Nephron progenitor cell (in vitro differentiated cells): ENCODE measurements at places on chromosomes 6 and 20.

GRCh38 chr6:64520050-64520449 lies 884.4 kb downstream of the PHF3 start:
- no peak overlapping the region for H3K27ac ChIP-seq
- DNase-seq: no peak
- no peaks in the 10 kb centered on the region for H3K36me3 ChIP-seq
- no peaks in the 10 kb centered on the region for H3K4me1 ChIP-seq

- H3K27ac ChIP-seq: no peak overlapping the region
- no peaks in the 10 kb centered on the region for H3K4me1 ChIP-seq
- H3K27me3 ChIP-seq: peaks cover 9% of the 10 kb centered on the region
- no peak overlapping the region for H3K4me3 ChIP-seq
- H3K36me3 ChIP-seq: no peaks in the 10 kb centered on the region
Observed at GRCh38 chr6:40672087-40672486, 84.9 kb upstream of the LRFN2 start.

DNA sequence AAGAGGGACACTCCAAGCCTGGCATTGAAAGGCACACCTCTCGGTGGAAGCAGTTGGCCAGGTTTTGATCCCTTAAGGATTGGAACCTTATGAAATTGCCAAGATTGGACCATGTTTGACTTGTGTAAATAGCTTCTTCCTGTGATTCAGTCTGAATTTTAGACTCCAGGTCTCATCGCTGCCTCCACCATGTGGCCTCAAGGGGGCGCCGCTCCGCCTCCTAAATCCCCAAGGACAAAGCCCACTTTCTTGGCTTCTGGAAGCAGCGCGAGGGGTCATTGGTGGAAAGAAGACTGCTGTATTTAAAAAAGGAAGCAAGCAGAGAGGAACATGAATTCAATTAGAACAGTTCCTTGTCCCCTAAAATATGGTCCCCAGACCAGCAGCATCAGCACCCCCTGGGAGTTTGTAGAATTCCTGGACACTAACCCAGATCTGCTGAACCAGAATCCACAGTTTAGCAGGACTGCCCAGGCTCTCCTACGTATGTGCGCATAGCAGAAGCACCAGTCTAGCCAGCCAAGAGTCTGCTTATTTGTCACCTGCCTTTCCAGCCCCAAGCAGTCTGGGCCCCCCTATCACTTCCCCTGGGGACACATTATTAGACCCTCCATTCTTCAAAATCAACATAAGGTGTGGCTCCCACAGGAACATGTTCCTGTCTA lies 108.5 kb downstream of the LY86 start:
- peaks cover 64% of the 10 kb centered on the region for H3K4me1 ChIP-seq
- H3K27me3 ChIP-seq: peaks cover 3% of the 10 kb centered on the region
- peaks cover 6% of the 10 kb centered on the region for H3K36me3 ChIP-seq
- H3K4me3 ChIP-seq: no peak overlapping the region
- no peak overlapping the region for H3K27ac ChIP-seq

DNA sequence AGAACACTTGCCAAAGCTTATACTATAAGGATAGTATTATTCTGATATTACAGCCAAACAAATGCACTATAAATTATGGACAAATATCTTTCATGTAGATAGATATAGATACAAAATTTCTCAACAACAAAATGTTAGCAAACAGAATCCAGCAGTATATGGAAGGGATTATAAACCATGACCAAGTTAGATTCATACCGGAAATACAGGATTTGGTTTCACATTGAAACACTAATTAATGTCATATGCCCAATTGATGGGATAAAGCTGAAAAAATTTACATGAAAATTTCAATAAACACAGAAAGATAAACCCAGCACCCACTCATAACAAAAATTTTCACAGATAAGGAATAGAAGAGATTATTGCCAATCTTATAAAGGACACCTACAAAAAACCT lies 770.3 kb upstream of the SLC35B3 start:
- H3K27me3 ChIP-seq: no peaks in the 10 kb centered on the region
- no peak overlapping the region for H3K4me3 ChIP-seq
- no peak overlapping the region for H3K27ac ChIP-seq
- DNase-seq: no peak

DNA sequence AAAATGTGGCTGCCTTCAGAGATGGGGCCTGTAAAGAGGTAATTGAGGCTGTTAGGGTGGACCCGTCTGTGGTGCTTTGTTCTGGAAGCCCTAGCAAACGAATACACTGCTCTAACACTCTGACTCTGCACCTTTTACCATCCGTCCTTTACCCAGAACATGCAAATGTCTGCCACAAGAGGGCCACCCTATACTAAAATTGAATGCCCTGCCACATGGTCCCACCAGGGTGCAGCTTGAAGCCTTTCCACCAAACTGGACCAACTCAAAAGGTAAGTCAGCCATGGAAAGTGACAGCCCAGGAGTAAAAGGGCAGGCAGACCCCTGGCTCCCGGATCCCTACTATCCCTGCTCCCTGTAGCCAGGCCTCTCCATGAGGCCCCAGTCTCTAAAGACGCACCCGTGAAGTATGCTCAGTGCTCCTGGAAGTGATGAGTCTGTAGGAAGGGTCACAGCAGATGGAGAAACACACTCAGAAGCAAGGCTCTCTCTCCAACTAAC lies 5.8 kb upstream of the BFSP1 start:
- peaks cover 5% of the 10 kb centered on the region for H3K27me3 ChIP-seq
- no peaks in the 10 kb centered on the region for H3K36me3 ChIP-seq
- no peak overlapping the region for H3K4me3 ChIP-seq

DNA sequence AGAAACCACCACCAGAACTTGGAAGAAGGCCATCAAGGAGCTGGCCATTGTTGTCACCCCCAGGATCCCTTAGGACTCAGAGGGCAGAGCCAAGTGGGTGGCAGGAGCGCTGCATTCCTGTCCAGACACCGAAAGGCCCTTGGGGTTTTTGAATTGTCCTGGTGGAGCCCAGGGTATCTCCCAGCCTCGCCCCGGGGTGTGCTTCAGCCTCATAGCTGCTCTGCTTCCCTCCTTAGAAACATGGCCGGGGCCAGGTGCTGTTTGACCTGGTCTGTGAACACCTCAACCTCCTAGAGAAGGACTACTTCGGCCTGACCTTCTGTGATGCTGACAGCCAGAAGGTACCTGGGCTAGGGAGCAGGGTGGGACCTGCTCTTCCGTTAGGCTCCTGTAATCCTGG lies 23.2 kb downstream of the EPB41L1 start:
- DNase-seq: no peak
- no peak overlapping the region for H3K27ac ChIP-seq
- no peaks in the 10 kb centered on the region for H3K27me3 ChIP-seq

GRCh38 chr6:149934249-149935156 lies 7.3 kb upstream of the ULBP2 start:
- DNase-seq: peak; percentile 74

- peaks cover 35% of the 10 kb centered on the region for H3K27me3 ChIP-seq
- H3K4me1 ChIP-seq: peaks cover 33% of the 10 kb centered on the region
- H3K4me3 ChIP-seq: peak overlapping the region; percentile 81
- no peak overlapping the region for H3K27ac ChIP-seq
- no peaks in the 10 kb centered on the region for H3K36me3 ChIP-seq
Observed at GRCh38 chr6:157982102-157982562, 469 bp downstream of the SYNJ2 start.

DNA sequence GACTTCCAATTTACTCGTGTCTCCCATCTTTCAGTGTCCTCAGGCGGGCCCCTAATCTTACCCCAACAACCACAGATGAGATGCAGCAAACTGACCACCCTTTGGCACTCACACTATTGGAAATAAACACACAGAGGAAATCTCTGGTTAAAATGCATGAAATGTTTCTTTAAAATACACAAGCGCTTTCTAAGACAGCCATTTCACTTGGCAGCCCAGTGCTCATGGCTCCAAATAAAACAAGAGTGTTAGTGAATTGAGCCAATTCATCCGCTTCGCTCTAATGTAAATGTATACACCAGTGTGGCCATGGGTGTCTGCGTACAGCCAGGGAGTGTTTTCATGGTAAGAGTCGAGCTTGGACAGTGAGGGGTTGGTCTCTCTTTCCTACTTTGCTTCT lies 282.9 kb downstream of the CLIC5 start:
- DNase-seq: no peak
- no peaks in the 10 kb centered on the region for H3K4me1 ChIP-seq
- no peak overlapping the region for H3K4me3 ChIP-seq
- no peaks in the 10 kb centered on the region for H3K36me3 ChIP-seq
- peaks cover 19% of the 10 kb centered on the region for H3K27me3 ChIP-seq

- no peak overlapping the region for H3K27ac ChIP-seq
- H3K36me3 ChIP-seq: peaks cover 85% of the 10 kb centered on the region
- H3K4me3 ChIP-seq: no peak overlapping the region
Observed at GRCh38 chr20:19966840-19967239, 50.3 kb upstream of the NAA20 start.

- peaks cover 5% of the 10 kb centered on the region for H3K27me3 ChIP-seq
- no peak overlapping the region for H3K27ac ChIP-seq
- DNase-seq: no peak
- H3K4me1 ChIP-seq: no peaks in the 10 kb centered on the region
Observed at GRCh38 chr20:37414224-37415035, 68.5 kb downstream of the SRC start.

DNA sequence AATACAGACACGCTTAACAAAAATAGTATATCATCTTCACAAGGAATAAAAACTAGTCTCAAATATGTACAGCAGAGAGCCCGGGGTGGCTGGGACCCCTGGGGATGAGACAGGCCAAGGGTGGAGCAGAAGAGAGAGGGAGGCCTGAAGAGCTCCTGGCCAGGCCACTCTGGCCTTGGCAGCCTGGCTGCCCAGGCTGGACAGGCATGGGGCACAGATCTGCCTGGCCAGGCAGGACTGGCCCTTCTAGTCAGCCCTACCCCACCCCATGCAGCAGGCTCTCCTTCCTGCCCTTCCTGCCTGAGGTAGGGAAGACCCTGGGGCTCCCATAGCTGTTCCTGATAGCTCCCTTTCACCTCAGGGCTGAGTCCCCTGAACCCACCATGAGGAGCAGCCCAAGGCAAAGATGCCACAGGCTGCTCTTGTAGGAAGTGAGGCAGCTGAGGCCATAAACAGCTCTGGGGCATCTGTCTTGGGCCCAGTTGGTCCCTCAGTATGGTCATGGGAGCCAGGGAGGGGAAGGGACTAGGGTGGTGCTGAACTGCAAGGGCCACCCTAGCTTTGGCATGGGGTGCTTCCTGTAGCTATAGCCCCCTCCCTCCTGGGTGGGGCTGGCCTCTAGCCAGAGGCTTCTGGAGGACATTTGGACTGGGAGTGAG lies 27.1 kb downstream of the COX4I2 start:
- peak overlapping the region; percentile 29 for H3K27ac ChIP-seq
- DNase-seq: no peak
- peaks cover 12% of the 10 kb centered on the region for H3K36me3 ChIP-seq
- H3K27me3 ChIP-seq: no peaks in the 10 kb centered on the region
- peaks cover 71% of the 10 kb centered on the region for H3K4me1 ChIP-seq
- no peak overlapping the region for H3K4me3 ChIP-seq

DNA sequence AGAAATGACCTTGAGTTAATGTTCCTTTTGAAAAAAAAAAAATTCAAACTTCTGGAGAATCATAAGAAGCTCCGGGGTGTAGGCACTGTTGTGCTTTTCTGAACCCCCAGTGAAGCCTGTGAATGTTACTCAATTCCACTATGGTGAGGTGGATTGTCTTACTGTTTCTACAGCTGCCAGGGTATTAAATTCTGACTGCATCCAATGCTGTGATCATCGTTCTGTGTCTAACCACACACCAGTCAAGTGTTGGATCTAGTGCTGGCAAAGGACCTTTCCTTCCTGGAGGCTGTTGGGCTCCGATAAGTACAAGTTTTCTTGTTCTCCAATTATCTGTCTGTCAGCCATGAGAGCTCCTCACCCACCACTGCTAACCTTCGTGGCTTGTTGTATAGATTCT lies 162.0 kb upstream of the EPHA7 start:
- no peaks in the 10 kb centered on the region for H3K36me3 ChIP-seq
- H3K27me3 ChIP-seq: no peaks in the 10 kb centered on the region
- peak overlapping the region; percentile 93 for H3K27ac ChIP-seq
- peak; percentile 2 for DNase-seq
- H3K4me3 ChIP-seq: no peak overlapping the region
- peaks cover 23% of the 10 kb centered on the region for H3K4me1 ChIP-seq

DNA sequence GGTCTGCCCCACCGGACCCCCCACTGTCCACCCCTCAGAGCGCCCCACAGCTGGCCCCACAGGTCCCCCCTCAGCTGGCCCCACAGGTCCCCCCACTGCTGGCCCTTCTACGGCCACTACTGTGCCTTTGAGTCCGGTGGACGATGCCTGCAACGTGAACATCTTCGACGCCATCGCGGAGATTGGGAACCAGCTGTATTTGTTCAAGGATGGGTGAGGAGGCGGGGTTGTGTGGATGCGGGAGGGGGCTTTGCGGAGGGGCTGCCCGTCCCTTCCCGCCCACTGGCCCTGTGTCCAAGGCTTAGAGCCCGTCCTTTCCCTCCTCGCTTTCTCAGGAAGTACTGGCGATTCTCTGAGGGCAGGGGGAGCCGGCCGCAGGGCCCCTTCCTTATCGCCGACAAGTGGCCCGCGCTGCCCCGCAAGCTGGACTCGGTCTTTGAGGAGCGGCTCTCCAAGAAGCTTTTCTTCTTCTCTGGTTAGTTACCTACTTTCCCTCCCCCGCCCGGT lies 4.7 kb downstream of the MMP9 start:
- H3K36me3 ChIP-seq: peaks cover 6% of the 10 kb centered on the region
- peak overlapping the region; percentile 64 for H3K4me3 ChIP-seq
- H3K4me1 ChIP-seq: peaks cover 33% of the 10 kb centered on the region
- H3K27me3 ChIP-seq: peaks cover 73% of the 10 kb centered on the region
- H3K27ac ChIP-seq: no peak overlapping the region
- DNase-seq: peak; percentile 22

GRCh38 chr20:16701296-16701695 lies 28.5 kb upstream of the SNRPB2 start:
- H3K4me3 ChIP-seq: no peak overlapping the region
- peaks cover 5% of the 10 kb centered on the region for H3K36me3 ChIP-seq
- peaks cover 10% of the 10 kb centered on the region for H3K4me1 ChIP-seq

DNA sequence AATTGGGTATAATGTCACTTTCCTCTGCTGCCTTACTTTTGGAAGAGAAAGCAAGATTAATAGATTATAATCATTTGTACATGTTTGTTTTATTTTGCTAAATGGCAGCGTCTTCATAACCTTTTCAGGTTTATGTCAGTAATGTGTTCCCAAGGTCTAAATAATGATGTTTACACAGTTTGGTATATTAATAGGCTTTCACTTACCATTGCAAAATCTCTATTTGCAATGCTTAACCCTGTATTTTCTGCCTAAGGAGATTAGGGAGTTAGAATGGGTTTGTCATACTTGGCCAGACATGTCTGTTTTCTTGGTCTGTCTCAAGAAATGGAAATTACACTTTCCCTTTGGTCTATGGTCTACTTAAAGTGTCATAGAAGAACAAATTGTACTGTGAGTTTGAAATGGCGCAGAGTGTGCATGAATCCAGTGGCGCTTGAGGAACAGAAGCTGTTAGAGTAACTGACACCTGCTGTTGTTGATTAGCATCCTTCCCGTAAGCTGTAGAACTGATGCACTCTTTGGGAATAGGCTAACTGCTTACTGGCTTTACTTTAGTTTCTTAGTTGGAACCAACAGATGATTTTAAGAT lies 261.1 kb downstream of the SAMD5 start:
- no peak for DNase-seq
- H3K27ac ChIP-seq: no peak overlapping the region
- H3K36me3 ChIP-seq: no peaks in the 10 kb centered on the region
- H3K27me3 ChIP-seq: peaks cover 5% of the 10 kb centered on the region
